GM10248 (cell line): ENCODE measurements at places on chromosomes 1 and 21.

- DNase-seq = no peak
These were observed 8.3 kb upstream of the MUTYH start for GRCh38 chr1:45348609-45348965.

GRCh38 chr1:30461640-30462039 is 261.7 kb downstream of the MATN1 start:
- no peak for DNase-seq

- no peak for DNase-seq
These were observed 93.9 kb upstream of the CD34 start for GRCh38 chr1:208004851-208005250.

GRCh38 chr1:209593747-209594146 is 10.2 kb downstream of the CAMK1G start:
- no peak for DNase-seq

DNA sequence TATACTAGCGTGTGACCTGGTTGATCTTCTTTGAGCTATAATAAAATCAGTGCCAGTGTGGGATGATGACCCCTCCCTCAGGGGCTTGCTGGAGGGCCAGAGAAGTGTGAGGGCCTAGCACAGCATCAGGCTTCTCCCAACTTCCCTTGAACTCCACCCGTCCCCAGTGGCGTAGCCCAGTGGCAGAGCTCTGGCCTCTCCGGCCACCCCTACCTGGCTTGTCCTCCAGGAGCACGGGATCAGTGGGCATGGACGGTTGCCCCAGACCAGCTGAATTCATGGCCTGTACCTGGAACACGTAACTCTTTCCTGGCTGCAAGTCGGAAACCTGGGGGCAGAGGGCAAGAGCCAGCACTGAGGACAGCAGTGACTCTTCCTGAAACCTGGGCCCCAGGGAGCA is 36.0 kb downstream of the MYOM3 start:
- no peak for DNase-seq

DNA sequence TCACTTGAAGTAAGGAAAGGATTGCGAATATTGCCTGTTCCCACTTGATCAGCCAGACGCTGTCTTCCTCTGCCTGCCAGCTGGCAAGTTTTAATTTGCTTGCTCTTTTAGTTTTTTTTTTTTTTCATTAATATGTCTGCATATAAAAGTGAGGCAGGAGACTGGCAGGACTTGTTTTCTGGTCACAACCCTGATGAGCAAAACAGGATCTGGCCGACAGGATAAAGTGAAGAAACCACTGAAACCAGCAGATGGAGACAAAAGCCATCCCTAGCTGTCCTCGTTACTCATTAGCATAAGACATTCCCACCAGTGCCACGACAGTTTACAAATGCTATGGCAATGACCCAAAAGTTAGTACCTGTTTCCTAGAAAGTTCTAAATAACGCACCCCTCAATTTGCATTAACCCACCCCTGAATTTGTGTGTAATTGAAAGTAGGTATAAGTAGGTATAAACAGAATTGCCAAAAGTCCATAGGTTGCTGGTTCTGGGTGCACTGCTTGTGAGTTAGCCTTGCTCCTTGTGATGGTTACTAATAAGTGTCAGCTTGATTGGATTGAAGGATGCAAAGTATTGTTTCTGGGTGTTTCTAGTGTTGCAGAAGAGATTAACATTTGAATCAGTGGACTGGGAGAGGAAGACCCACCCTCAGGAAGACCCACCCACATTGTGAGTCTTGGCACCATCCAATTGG is 60.8 kb downstream of the ZNF684 start:
- no peak for DNase-seq
